ENCODE measurements at places on chromosomes 13 and 19.

- no peak for DNase-seq
These were observed 156.4 kb downstream of the UQCRFS1 start for GRCh38 chr19:29056535-29056934.

- no peak for DNase-seq
These were observed 33.9 kb upstream of the SEMA6B start for GRCh38 chr19:4593409-4593851.

DNA sequence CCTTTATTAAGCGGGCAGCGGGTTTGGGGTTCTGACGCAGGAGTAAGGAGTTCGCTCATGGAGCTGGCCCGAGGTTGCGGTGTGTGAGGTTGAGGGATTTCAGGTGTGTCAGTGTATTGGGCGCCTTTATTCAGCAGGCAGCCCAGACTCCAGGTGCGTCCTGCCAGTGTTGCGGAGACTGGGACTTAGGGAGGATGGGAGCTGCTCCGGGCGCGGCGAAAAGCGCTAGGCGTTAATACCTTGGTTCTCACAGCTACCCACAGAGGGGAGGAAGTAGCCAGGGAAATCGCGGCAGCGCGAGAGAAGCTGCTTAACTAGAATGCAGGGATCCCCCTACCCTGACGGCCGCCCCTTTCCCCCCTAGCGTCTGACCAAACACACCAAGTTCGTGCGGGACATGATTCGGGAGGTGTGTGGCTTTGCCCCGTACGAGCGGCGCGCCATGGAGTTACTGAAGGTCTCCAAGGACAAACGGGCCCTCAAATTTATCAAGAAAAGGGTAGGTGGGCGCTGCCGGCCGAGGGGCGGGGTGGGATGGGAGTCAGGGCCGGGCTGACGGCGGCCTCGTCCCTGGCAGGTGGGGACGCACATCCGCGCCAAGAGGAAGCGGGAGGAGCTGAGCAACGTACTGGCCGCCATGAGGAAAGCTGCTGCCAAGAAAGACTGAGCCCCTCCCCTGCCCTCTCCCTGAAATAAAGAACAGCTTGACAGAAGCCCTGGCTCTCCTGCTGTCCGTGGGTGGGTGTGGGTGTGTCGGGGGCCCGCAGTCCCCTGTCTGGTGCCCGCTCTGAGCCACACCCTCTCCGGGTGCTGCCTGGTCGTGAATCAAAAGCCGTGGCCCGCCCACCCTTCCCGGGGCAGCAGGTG is 1.1 kb downstream of the RPL36 start:
- no peak for DNase-seq

GRCh38 chr19:32173836-32174235 is 171.6 kb upstream of the ZNF507 start:
- DNase-seq = no peak

- no peak for DNase-seq
These were observed 739 bp downstream of the EIF3G start for GRCh38 chr19:10118960-10119359.

GRCh38 chr13:99196466-99197116 is 4.1 kb upstream of the UBAC2 start:
- DNase-seq = no peak

GRCh38 chr19:50975766-50976165 is 6.4 kb upstream of the KLK6 start:
- DNase-seq = no peak

- DNase-seq = no peak
These were observed 65.6 kb upstream of the CEACAM8 start for GRCh38 chr19:42660353-42660752.

- DNase-seq = no peak
These were observed 64.8 kb downstream of the ALOX5AP start for GRCh38 chr13:30800107-30800506.

Data from NCI-H146 (cell line).